Fibroblast of skin of scalp (primary cell): ENCODE measurements at places on chromosomes 3 and 15.
A peak's percentile ranks its signal among the peaks of the same experiment; 100 is the strongest.

DNA sequence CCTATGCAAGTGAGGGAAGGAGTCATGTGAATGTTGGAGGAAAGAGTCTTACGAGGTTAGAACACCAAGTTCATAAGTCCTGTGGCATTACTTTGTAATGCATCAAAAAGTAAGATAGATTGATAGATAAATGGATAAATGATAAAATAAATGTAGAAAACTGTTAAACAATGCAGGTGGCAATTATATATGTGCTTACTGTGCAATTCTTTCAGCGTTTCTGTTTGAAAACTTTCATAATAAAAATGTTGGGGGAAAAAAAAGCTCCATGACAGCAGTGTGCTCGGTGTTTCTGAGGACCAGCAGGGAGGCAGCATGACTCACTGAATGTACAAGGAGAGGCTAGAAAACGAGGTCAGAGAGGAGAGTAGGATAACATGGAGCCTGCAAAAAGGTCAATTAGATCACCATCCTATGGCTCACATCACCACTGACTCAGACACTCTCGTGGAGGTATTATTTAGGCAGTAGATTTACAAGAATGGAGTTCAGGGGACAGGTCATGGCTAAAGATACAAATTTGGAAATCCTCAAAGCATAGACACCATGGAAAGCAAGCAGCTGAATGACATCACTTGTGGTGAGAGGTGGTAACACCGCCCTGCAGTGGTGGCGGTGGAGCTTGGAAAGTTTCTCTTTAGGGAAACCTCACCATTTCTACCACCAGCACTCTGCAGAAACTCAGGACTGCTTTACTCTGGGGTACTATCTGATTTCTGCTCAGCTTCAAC, 219.8 kb downstream of the CTNNB1 start:
- DNase-seq = peak; percentile 60

DNA sequence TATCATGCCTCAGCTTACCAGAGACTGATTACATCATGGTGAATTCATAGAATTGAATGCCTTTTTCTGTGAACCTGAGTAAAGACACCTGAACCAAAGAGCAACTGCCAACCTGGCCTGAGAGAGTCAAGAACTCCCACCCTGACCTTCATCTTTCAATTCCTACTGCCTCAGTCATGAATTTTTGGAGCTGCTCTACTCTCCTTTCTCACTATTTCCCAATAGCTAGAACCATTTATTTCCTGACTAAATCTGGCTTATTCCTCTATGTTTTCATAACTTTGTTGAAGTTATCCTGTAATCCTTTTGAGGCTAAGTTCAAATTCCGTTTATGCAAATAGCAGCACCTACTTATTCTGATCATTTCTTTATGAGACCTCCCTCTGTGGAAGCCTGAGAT, 712.4 kb upstream of the UBE2E2 start:
- no peak for DNase-seq

DNA sequence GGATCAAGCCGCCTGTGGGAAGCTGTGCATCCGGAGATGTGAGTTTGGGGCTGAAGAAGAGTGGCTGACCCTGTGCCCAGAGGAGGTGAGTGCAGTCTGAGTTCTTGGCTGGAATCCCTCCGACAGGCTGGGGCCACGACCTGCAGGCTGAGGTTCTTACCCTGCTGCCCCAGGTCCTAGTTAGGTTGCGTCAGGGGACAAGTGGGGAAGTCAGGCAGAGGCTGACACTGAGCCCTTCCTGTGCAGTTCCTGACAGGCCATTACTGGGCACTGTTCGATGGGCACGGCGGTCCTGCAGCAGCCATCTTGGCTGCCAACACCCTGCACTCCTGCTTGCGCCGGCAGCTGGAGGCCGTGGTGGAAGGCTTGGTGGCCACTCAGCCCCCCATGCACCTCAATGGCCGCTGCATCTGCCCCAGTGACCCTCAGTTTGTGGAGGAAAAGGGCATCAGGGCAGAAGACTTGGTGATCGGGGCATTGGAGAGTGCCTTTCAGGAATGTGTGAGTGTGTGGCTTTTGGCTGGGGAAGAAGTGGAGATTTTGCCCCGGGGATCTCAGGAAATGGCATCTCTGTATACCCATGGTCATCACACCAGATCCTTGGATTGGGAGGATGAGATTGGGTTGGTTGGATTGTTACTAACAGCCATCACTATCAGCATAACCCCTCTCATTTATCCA, 1.3 kb downstream of the PPM1M start:
- DNase-seq = no peak

DNA sequence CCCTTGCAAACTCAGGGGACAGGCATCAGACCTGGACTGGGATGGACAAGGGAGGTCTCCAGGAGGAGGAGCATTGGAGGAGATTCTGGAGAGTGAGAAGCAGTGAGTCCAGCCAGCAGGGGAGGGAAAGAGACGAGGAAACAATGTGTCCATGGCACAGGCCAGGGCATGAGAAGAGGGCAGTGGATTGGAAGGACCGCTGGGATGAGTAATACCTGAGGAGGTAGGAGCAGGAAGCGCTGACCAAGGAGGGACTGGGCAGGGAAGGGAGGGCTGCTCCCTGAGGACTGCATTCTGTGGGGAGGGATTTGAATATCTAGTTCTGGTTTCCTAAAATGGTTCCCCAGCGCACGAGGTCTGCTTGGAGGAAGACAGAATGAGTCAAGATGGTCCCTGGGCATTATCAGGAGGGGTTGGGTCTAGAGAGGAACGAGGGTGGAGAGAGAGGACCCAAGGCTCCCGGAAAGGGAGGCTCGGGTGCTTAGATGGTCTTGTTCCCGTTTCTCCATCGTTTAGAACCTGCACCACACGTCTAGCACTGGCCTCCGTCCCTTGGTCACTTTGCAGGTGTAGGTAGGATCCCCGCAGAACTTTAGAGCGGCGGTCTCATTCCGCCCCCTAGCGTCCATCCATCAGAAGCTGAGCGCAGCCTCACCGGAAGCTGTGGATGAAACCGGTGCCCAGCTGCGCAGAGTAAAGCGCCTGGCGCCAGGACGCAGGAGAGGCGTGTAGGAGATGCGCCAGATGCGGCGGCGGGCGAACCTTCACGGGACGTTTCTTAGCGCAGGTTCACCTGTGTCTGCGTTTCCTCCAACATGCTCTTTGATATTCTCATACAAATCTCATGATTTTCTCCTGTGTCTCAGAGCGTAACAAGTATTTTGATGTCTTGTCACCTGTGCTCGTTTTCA, 190.7 kb upstream of the NDN start:
- DNase-seq = peak; percentile 2

- peak; percentile 44 for DNase-seq
These were observed 44.9 kb downstream of the FGF7 start for GRCh38 chr15:49467746-49468480.

DNA sequence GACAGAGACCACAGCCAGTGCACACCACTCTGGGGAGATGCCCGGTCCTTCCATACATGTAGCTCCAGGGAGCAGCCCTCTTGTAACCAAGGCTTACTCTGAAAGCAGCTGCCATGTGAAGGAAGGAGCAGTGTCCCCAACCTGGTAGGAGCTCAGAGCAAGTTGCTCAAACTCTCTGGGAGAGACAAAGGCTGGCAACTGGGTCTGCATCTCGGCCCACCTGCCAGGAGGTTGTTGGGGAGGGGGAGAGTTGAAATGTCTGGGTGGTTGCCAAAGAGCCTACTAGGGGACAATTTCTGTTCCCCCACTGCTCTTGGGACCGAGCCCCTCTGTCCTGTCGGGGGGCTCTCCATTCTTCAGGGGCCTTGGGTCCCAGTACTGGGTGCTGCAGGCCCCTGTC, 309.9 kb downstream of the TLE3 start:
- no peak for DNase-seq

GRCh38 chr3:27024493-27024892, 344.7 kb downstream of the NEK10 start:
- no peak for DNase-seq

DNA sequence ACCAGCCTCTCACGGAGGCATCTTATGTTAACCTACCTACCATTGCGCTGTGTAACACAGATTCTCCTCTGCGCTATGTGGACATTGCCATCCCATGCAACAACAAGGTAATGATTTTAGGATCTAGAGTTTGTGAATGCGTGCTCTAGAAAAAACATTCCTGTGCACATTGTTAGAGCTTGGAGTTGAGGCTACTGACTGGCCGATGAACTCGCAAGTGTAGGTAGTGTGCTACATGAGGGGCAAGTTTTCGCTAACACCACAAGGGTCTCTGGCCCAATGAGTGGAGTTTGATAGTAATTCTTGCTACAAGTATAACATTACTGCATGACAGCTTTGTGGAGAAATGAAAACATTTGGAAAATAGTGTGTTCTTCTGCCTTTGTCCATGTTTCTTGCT, 4.4 kb downstream of the RPSA start:
- DNase-seq = no peak

- peak; percentile 90 for DNase-seq
These were observed 10.6 kb downstream of the WNT5A start for GRCh38 chr3:55476515-55476914.

GRCh38 chr3:122680475-122681283, at the start of gene PARP14:
Gene PARP14 (plus strand): TSS chr3:122680839. CDS start chr3:122680884, 45 bp downstream.
- peak; percentile 73 for DNase-seq

DNA sequence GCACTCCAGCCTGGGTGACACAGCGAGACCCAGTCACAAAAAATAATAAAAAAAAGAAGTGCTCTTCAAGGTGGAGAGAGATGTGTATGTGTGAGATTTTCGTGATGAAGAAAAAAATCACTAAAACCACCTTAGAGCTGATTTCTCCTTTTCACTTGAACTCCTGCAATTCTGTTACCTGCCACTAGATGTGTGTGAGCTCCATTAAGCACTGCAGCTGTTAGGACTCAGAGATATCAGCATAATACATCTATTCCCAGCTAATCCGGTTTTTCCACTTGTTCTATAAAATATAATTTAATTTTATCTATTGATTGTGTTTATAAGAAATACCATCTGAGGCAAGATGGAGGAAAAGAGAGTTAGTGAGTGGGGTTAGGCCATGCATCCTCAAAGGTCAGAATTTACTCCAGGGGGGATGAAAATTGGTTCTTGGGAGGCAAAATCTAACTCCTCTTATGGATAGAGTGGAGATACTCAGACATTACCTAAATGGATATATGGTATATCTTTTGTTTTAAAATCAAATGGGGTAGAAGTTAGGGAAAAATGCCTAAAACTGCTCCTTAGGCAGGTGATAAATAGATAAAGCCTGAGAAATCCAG, 152.7 kb downstream of the IL20RB start:
- DNase-seq = peak; percentile 12

DNA sequence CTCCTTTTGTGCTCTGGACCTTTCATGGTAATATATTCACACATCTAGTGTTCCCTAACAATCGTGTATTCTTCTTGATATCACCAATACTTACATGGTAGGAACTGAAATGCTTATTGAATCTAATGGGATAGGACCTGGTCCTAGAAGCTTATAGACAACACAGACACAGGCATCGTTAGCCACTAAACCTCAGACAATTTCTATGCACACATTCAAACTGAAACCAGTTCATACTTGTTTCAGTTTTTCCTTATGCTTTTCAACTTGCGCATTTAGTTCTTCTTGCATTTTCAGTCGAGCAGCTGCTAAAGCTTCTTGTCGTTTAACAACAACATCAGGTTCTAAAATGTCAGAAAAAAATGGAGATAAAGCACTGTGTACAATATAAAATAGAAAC, 2.3 kb downstream of the SELENOS start:
- no peak for DNase-seq

DNA sequence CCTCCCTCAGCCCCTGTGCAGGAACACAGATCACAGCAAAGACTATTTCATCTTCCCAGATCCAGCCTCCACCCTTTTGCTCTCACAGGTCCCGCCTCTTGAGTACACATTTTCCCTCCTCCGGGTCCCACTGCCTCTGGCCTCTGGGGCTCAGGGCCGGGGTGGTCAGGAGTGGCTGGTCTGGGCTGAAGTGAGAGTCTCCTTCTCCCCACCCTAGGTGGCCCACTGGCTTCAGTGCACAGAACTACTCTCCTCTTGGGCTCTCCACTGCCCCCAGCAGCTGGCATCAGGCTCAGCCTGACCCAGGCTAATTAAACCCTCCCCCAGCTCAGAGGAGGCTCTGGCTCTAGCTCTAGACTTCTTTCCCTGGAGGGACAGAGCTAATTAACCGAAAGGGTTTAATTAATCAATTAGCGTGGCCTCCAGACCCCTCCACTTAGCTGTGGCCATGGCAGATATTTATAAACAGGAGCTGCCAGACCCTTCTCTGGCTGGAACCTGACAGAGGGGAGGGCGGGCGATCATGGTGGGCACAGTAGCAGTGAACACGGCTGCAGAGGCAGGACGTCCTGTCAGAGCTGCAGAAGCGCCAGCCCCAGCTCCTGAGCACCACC, 15.1 kb downstream of the DUSP7 start:
- no peak for DNase-seq

DNA sequence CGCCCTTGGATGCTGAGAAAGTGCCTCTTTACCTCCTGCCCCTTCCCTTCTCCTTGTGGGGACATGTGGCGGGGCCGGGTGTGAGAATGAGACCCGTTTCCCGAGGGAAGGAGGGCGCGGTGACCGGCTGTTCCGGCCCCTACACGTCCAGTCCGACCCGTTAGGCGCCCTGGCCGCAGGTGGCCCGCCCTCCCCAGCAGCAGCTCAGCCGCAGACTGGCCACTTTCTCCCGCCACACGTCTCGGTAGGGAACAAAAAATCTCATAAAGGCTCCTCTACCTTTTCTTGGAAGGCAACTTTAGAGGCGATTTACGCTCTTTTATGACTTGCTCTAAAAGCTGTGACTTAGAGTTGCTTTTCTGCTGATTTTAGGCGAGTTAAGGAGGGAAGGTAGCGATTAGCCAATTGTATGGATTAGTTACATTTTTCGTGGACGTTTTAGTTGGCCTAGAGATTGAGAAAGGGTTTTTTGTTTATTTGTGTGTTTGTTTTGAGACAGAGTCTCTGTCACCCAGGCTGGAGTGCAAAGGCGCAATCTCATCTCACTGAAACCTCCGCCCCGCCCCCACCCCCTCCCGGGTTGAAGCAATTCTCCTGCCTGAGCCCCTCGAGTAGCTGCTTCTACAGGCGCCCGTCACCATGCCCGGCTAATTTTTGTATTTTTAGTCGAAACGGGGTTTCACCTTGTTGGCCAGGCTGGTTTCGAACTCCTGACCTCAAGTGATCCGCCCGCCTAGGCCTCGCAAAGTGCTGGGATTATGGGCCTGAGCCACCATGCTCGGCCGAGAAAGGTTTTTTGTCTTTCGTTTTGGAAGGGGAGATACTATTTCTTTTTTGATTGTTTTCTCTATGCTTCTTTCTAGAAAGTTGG, 8.3 kb upstream of the PGPEP1L start:
- DNase-seq = no peak

DNA sequence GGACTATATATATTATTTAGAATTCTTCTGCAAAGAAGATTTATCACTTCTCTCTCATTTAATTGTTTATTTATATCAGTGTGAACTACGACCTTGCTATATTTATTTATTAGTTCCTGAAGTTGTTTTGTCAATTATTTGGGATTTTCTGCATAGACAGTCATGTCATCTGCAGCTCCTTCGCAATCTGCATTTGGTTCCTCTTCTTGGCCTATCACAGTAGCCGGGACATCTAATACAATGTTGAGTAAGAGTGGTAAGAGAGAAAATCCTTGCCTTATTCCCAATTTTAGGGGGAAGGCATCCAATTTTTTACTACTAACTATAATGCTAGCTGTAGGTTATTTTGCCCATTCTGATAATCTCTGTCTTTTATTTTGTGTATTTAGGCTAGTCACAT, 39.4 kb downstream of the FOXL2 start:
- no peak for DNase-seq
